ENCODE measurements at places on chromosomes 12 and 14.
A peak's percentile ranks its signal among the peaks of the same experiment; 100 is the strongest.

GRCh38 chr12:96701856-96702255, 205.2 kb upstream of the NEDD1 start:
- no peak for DNase-seq

DNA sequence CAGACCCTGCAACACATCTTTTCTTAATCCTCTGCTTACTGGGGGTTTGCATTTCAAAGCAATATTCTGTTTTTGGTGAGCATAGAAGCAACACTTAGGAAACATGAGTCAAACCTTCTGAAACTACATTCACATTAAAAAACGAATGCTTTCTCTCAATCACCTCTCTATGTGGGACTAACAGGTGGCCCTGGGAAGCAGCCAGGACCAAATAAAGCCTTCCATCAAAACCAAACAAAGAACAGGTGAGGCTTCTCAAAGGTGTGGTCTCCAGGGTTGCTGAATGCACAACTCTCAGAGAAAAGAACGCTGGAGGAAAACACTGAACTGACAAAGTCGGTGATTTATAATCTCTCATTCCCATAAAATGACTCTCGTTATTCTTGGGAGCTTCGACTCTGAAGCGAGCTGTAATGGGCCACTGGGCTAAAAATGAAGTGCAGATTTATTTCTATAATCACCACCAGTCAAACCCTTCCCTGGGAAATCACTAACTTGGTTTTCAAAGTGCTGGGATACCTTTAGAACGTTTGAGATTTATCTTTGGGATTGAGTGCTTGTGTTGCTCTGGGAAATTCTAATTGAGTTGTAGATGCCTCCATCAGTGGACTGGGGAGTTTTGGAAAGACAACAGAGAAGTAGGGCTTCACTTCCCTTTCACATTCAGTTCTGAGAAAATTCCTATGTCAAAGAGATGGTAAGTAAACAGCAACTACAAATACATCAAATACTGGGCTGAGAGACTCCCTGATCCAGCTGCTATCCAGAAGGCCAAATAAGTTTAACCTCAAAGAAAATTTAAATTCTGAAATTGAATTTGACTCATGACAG, 262.0 kb upstream of the TMPO start:
- DNase-seq = no peak

DNA sequence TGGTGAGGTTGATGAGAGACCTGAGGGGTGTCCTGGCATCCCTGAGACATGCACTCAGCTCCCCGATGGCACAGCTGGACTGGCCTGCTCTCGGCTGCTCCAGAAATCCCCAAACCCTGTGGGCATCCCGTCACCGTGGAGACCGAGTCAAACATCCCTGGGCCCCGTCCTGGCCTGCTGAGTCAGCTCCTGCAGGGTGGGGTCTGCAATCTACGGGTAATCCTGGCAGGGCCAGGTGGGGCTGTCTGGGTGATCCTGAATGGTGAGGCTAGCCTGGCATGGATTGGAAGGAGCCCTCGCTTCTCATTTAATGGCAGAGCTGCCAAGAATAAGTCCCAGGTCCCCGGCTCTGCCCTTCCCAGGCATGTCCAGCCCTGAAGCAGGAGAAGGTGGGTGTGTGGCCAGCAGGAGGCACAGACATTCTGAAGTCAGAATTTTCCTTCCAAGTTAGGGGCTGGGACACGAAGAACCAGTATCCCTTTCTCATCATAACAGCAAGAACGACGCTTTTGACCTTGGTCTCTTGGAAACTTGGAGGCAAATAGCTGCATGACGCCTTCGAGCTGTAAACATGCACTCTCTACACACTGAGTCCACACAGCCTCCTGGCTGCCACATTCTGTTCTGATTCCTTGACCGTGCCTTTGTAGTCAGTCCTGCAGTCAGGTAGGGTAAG, 17.7 kb upstream of the SERPINA4 start:
- DNase-seq = no peak

GRCh38 chr14:95841668-95842067, 35.0 kb upstream of the TUNAR start:
- DNase-seq = no peak

GRCh38 chr14:60532442-60532841, 23.5 kb downstream of the SIX6 start:
- DNase-seq = no peak

DNA sequence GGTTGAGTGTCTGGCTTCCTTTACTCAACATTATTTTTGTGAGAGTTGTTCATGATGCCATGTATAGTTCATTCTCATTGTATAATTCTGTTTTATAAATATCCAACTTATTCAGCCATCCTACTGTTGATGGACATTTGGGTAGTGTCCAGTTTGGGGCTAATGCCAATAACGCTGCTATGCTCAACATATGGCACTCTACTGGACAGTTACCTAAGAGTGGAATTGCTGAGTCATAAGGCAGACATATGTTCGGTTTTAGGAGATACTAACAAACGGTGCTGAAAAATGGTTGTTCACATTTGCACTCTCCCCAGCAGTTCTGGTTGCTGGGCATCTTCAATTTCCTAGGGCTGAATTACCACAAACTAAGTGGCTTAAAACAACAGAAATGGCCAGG, 28.7 kb upstream of the P2RX4 start:
- DNase-seq = no peak

DNA sequence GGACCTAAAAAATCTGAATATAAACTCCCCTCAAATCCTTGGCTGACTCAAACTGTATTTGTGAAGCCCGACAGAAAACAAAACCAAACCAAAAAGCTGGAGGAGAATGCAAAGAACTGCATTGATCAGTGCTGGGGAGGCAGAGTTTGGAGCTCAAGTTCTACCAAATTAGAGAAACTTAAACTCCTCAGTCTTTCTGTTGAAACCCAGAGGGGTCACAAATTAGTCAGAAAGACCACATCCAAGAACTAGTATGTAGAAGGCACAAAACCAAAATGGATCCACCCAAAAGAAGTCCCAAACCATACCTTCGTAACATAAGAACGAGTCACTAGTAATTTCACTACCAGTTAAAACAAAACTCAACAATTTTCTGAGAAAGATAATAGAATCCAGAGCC, 15.3 kb upstream of the PRKAB1 start:
- no peak for DNase-seq

DNA sequence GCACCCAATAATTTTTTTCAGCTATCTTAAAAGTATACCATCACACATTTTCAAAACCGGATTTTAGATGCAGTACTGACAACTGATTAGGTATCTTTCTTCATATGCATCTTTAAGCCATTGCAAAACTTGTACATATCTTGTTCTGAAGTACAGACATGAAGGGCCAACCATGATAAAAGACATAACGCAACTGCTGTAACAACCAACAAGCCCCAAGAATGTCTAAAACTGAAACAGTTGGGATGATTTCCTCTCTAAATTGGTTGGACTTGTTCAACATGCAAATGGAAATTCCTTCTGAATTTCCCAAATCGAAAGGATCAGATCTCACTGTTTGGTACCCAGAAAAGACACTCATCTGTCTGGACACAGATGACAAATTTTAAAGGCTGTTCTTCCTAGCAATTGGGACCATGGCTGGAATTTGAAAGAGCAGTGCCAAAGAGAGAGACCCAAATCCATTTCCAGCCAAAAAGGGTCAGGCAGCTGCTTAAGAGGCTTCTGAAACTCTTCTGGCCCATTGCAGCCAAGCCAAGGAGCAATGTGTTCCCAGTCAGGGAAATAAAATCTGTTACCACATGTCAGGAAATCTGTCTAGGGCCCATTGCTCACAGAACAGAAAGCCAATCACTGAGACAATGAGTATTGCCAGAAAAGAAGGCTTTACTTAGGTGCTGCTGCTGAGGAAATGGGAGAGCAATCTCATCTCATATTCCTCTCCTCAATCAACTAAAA, 1122.4 kb upstream of the USP15 start:
- no peak for DNase-seq

DNA sequence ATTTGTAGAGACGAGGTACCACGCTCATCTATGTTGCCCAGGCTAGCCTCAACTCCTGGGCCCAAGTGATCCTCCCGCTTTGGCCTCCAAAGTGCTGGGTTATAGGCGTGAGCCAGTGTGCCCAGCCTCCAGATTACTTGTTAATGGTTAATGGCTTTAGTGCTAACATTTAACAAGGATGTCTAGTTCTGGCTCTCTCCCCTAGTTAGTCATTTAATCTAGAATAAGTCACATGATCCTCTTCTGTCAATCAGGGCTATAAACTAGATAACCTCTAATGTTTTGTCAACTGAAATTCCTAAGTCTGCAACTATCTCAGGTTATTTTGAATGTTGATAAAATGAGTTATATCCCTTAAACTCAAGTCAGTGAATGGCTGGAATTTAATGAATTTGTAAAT, 15.7 kb downstream of the ACTR6 start:
- no peak for DNase-seq

DNA sequence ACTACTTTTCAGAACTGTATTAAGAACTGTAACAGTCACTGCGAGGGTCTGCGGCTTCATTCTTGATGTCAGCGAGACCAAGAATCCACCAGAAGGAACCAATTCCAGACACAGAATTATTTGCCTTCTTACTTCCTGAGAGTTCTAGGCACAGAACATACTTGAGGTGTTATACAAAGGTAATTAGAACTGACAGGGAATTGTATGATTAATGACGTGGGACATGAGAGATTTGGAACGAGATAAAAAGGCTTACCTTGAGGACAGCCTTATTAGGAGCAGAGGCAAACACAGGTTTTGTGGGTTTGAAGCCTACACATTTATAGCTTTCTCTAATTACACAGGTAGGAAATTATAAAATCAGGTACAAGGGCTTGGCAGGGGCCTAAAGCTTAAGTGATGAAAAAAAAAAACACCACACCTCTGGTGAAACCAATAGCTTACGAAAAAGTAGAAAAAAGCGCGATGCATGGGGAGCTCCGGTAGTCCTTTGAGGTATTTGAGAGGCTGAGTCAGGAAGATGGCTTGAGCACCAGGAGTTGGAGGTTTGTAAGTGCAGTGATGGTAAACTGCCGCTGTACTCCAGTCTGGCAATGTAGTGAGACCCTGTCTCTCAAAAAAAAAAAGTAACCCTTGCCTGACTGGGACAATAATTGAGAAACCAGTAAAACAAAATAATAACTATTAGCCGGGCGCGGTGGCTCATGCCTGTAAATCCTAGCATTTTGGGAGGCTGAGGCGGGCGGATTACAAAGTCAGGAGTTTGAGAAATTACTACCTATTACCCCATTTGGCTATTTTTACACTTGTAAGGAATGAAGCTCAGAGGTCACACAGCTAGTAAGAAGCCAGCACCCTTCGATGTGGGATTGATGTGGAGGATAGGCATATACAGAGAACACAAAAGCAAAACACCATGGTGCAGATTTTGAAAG, 795 bp upstream of the ACOT2 start:
- DNase-seq = no peak

DNA sequence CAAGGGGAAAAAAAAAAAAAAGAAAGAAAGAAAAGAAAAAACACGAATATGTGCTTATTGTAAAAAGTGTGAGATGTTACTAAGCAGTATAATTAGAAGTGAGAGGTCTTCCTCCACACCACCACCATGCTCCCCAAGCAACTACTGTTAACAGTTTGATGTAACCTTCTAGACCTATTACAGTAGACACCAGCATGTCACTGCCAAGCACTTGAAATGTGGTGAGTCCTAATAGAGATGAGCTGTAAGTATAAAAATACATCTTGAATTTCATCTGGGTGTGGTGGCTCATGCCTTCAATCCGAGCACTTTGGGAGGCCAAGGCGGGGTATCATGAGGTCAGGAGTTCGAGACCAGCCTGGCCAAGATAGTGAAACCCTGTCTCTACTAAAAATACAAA, 8.1 kb upstream of the SNRNP35 start:
- DNase-seq = no peak

GRCh38 chr14:47269756-47270492, 405.5 kb downstream of the MDGA2 start:
- DNase-seq = no peak

DNA sequence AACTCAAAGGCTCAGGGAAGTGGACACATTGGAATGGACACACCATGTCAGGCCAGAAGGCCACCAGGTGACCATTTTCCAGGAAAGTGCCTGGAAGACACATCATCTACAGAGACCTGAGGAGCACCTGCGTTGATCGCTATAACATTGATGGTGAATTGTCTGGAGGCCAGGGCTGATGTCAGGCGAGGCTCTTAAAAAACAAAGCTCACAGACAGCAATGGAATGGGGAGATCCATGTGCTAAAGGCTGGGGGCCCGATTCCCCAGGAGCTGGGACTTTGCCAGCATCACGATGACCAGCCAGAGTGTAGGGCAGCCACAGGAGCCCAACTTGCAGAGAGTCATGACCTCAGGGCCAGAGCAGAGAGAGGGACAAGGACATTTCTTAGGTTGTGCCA, 30.3 kb downstream of the DIO3 start:
- DNase-seq = no peak

- DNase-seq = no peak
These were observed 7.4 kb downstream of the LRP1-AS start for GRCh38 chr12:57139796-57140649.

DNA sequence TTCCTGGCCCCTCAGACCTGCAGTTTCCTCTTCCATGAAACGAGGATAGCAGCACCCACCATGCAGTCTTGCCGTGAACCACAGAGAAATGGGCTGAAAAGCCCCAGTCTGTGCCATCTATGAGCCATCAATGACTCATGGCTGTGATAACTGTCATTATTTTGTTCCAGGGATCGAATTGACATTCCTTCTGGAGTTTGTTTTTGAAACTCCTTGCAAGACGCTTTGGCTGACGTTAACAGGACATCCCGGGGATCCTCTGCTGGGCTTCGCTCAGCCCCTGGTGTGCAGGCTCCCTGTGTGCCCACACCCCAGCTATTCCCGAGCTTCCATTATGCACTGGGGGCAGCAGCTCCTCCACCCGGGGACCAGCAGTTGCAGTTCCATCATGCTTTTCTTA, 33.8 kb downstream of the MMAB start:
- no peak for DNase-seq

GRCh38 chr14:80850197-80850814, 91.2 kb downstream of the CEP128 start:
- DNase-seq = peak; percentile 2

- DNase-seq = no peak
These were observed 70.9 kb downstream of the VWF start for GRCh38 chr12:6053541-6053940.

- no peak for DNase-seq
These were observed 10.2 kb downstream of the OR6S1 start for GRCh38 chr14:20631023-20631879.

- DNase-seq = no peak
These were observed 903.8 kb downstream of the BCL11B start for GRCh38 chr14:98368221-98368620.

GRCh38 chr12:22670762-22671161, 45.8 kb downstream of the ETNK1 start:
- DNase-seq = no peak

- DNase-seq = no peak
These were observed 9.2 kb downstream of the PLBD1 start for GRCh38 chr12:14558473-14558959.

GRCh38 chr12:77847680-77848431, 17.2 kb downstream of the NAV3 start:
- DNase-seq = peak; percentile 64

GRCh38 chr14:90397425-90398314, 841 bp downstream of the CALM1 start:
- DNase-seq = no peak

- DNase-seq = no peak
These were observed 49.8 kb downstream of the CDC42BPB start for GRCh38 chr14:103007555-103007954.

GRCh38 chr12:6264402-6265037, 46.0 kb upstream of the PLEKHG6 start:
- no peak for DNase-seq
